Stimulated activated CD4-positive, alpha-beta T cell treated with anti-CD3 and anti-CD28 coated beads, TNF-alpha, amount 100 ng/mL, for 48 hours (primary cell): ENCODE measurements at places on chromosomes 12 and 14.
A peak's percentile ranks its signal among the peaks of the same experiment; 100 is the strongest.

GRCh38 chr14:29953501-29953900 is 25.9 kb upstream of the PRKD1 start:
- no peak for DNase-seq

DNA sequence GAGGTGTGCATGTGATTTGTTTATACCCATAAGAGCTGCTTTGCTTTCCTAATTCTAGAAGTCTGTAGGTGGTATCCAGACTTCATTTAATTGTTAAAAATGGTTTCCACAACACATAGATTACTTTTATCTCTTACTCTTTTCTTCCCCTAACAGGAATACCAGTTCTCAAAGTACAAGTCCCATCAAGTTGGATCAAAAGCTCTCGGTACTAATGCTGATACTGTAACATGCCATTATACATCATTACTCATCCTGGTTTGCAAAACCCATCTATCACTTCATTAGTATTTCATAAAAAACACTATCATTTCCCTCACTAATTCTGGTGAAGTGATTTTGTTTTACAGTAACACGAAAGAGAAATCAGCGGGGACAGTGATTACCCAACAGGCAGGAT is 94.3 kb downstream of the PPP2R5E start:
- no peak for DNase-seq

DNA sequence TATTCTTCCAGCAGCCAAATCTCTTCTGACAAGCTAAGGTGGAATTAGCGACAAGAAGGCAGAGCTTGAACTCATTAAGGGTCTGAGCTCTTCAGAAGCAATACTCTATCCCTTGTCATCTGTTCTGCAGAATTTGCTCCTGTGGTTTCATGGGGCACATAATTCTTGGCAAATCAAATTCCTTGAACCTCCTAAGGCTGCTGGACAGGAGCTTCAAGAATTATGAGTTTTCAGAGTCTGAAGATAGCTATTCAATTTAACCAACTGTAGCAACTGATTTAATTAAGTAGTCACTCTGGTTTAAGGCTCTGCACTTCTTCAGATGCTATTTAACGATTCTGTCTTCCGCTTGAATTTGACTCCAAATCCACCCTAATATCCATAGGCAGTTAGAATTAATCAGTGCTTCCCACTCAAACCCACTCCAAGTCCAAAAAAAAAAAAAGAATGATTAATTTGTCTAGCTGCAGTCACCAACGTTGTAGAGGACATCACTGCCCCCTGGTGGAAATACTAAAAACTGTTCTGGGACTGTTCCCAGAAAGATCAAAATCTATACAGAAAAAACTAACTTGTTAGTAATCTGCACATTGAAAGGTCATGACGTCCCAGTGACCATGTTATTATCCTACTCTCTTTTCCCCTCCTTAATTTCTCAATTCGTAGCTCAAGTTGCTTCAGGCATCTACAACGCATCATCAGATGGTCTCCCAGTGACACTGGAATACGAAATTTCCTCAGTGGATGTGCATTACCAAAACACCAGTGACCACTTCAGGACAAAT is 169.9 kb downstream of the KIF21A start:
- DNase-seq = no peak

DNA sequence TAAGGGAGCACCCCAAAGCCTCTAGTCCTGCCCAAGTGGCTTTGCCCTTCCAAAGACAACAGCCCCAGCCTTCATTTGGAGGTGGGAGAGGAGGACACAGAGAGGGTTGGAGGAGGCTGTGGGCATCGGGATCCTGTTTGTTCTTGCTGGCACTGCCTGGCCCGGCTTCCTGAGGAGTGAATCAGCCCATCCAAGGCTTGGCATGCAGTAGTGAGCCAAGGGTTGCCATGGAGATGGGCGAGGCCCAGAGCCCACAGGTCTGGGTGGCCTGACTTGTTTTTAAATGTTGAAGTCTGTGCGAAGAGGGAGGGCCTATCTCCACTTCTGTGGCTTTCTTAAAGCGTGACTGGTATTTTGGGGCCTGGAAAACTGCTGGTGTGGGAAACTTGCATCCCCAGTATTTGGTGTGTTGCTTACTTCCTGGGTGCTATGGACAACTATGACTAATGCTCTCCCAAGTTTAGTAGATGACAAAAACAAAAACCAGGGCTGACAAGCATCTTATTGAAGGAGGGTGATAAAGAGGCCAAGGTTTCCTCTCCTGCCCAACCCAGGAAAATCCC is 15.8 kb downstream of the CD9 start:
- DNase-seq = no peak

DNA sequence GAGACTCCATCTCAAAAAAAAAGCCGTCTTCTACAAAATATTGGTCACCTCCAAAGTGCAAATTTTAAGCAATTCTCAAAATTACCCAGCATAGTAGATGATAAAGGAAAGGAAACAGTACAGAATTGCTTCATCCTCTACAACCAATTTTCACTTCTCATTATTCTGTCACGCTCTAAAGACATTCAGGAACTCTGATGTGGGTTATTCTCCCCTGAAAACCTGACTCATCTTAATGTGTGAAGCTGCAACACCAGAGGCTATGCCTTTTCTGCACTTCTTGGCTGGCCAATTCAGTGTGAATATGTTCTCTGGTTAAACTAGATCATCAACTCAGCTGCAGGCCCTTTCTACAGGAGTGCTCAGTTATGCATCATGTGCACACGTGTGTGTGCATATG is 11.0 kb downstream of the PTGER2 start:
- no peak for DNase-seq

- no peak for DNase-seq
Observed at GRCh38 chr12:100652488-100652887, 79.0 kb downstream of the GAS2L3 start.

GRCh38 chr14:23068789-23069412 is 11.6 kb upstream of the CDH24 start:
- DNase-seq = peak; percentile 64

DNA sequence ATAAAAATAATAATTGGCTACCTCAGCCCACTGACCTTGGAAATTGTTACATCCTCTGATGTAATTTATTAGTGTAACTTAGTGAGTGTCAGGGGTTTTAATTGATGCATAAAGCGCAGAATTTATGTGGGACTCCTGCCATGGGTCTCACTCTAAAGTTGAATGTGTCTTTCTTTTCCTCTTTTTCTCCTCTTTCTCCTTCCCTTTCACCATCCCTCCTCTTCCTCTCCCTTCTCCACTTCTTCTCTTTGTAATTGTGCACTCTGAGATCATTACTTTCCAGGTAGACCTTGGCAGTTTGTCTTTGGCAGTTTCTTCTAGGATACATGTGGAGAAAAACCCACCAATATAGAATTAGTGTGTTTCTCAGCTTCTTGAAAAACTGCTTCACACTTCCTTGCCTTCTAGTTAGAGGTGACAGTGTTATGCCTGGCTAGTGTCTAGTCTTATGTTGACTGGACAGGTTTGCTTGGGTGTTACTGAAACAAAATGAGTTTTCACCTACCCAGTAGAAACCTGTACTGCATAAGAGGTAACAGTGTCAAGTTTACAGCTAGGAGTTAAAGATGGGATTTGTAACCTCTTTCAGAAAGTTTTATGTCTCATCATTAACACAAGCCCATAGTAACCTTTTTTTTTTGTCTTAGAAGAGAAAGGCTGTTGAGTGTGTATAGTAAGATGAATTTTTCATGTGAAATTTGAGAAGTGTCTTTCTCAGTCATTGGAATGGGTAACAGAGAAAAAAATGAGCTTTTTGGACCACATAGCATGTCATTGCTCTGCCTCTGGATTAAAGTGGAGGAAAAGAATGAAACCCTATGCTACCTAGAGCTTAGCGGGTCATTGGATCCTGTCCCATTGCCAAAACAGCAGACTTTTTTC is 18.6 kb downstream of the PELI2 start:
- no peak for DNase-seq

GRCh38 chr12:15856097-15856982 is 25.8 kb upstream of the STRAP start:
- peak; percentile 6 for DNase-seq

GRCh38 chr12:9868311-9868801 is 798 bp downstream of the CLEC2B start:
- no peak for DNase-seq

DNA sequence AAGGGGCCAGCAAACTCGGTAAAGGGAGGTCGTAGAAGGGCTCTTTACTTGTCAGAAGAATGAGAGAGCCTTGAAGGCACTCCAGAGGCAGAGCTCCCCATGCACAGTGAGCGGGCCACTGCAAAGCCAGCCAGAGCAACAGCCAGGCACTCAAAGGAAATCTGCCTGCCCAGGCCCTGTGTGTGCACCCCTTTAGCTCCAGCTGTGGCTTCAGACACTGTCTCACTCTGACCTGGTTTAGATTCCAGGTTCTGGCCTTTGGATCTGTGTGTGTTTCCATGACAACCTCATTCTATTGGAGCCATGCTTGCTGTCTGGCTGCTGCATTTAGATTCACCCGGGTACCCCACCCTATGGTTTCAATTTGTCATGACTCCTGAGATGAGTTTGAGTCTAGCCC is 170.3 kb downstream of the CAPZA3 start:
- no peak for DNase-seq

- no peak for DNase-seq
Observed at GRCh38 chr14:54638135-54638446, 71.2 kb downstream of the SAMD4A start.

GRCh38 chr14:54909817-54910558 is 7.4 kb upstream of the GCH1 start:
- no peak for DNase-seq

DNA sequence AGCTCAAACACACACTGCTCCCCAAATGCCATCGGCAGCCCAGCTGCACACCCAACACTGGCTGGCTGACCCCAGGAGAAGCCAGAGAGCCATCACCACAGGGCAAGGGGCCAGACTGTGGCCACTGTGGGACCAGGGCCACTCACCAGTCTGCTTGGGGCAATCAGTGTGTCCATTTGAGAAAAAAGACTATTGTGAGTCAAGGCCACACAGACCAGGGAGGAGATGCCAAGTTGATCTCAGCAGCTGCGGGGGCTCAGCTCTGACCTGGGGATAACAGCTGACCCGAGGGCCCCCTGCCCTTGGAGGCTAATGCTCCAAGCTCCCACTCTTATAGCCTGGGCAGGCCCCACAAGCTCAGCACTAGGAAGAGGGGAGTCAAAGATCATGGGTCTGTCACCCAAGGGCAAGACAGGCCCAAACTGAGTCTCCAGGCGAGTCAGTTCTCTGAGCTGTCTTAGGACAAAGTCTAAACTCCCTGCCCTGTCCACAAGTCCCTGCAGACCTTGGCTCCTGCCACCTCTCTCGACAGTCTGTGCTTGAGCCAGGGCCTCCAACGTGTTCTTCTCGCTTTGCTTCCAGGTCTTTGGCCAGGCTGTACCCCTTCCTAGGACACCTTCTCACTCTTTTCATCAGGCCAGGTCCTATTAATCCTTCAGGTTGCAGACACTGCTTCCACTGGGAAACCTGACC is 30.1 kb upstream of the PNMA1 start:
- no peak for DNase-seq

- peak; percentile 52 for DNase-seq
Observed at GRCh38 chr14:70655110-70655826, 13.6 kb downstream of the TTC9 start.

DNA sequence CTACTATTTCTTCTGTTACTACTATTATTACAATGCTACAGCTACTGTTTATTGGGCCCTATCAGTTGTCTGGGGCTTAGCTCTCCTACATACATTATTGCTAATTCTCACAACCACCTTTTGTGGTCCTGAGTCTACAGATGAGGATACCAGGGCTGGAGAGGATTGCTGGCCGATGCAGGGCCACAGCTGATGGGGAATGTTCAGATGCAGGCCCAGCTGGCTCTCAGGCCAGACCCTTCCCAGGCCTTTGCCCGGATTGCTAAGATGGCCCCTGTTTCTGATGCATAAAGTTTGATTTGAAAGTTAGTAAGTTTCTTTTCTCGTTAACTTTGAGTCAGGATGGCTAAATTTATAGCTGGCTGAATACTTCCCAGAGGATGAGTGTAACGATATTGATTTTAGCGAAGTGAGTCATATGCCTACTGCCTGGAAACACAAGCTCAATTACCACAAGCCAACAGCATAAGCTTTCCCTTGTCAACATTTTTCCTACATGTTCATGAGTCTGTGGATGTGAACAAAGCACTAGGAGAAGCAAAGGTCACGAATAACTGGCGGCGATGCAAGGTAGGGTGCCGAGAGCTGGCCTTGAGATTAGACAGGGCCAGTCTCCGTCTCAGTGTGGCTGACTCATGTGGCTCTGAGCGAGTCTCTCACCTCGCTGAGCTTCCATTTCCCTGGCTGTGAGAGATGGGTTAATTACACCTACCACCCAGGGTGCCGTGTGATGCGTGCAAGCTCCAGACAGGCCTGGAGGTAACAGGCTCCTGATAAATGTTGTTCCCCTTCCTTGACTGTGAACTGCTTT is 111.0 kb downstream of the BEGAIN start:
- no peak for DNase-seq

DNA sequence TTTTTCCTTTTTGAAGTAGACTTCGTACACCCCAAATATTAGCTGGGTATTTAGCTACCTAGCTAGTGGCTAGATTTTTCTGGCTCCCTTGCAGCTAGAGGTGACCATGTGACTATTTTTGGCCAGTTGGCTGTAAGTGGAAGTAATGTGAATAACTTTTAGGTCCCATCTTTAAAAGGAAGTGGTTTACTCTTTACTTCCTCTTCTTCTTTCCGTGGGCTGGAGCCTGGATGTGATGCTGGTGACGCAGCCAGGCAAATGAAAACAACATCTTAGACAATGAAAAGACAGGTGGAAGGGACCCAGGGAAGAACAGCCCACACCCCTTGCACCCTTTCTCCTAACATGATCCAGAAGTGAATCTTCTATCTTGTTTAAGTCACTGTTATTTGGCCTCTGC is 245.5 kb downstream of the ATP23 start:
- no peak for DNase-seq

GRCh38 chr12:108967869-108968540 is 52.9 kb downstream of the SVOP start:
- no peak for DNase-seq

GRCh38 chr14:28651148-28651547 is 115.4 kb upstream of the FOXG1 start:
- DNase-seq = no peak

DNA sequence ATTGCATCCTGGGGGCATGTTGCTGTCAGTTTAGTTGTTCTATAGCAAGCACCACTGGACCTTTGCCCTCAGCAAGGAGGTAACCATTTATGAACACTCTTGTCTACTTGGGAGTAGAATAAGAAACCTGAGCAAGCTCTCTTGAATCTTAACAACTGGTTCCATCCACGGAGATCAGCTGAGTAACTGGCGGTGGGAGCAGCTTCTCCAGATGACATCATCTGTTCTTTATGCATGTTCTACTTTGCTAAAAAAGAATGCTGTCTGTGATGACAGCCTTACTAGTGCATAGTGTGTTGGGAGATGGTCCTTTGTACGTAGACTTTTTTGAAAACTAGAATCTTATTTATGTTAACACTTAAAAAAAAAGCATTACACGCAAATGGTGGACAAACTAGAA is 17.7 kb downstream of the SLC4A8 start:
- no peak for DNase-seq
